ENCODE measurements at places on chromosomes 16 and 17.

DNA sequence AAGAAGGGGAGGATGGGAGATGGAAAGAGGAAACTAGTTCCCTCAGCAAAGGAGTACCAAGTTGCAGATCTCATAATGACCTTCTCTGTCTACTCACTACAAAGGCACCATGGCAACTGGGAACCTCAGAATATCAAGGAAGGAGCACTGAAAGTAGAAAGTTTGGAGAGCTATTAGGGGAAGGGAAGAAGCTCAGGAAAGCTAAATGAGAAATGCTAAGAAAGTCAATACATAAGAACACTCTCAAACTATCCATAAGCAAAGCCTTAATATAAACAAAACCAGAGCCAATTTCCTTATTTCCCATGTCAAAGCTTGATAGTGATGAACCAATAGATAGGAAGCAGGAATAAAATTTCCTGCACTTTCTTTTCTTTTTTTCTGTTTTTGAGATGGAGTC, 57.9 kb upstream of the C17orf78 start:
- no peak for DNase-seq

GRCh38 chr16:23407436-23408127, 45.4 kb downstream of the COG7 start:
- peak; percentile 80 for DNase-seq

GRCh38 chr16:22255335-22255734, 41.9 kb upstream of the POLR3E start:
- no peak for DNase-seq

- DNase-seq: no peak
Observed at GRCh38 chr17:17938388-17939107, 33.7 kb downstream of the TOM1L2 start.

GRCh38 chr16:25317732-25318316, 60.2 kb upstream of the ZKSCAN2 start:
- no peak for DNase-seq

DNA sequence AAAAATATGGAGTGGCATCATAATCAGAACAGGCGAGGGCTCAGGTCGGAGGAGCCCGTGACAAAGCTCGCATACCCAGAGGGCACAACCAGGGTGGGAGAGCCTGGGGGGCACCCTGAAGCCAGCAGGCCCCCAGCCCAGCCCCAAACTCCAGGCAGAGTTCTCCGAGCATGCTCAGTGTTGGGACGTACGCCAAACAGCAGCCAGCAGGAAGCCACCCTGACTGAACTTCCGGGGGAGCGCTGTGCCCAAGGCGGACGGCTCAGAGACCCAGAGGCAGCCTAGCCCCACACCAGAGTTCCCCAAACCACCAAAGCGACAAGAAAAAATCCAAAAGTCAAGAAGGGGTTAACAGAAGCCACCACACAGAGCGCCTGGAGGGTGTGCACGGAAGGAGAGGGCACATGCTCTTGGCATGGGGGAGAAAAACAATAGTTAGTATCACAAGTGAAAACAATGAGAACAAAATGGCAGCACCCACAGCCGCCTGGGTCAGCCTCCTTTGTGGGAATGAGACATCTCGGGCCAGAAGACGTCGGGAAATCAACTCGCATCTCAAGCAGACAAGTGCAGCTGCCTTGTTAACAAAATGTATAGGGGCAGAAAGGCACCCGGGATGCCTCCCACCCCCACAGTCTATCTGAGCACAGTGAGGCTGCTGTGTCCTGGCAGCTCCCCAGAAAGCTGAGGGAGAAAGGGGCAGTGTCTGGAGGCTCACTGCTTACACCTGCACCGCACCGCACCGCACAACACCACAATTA, 11.9 kb downstream of the EXOC7 start:
- DNase-seq: no peak

DNA sequence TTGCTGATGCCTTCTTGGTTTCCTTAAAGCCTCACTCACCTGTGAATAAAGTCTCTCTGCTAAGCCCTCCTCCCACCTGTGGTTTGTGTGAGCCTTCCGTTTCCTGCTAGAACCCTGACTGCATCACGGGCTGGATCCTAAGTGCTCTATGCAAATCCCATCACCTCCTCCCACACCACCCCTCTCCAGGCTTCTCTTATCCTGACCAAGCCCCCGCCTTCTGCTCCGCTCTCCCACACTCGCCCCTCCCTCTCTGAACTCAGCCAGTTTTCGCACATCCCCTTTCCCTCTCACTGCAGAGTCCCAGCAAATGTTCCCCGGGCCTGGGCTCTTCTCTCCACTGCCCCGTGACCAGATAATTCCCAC, 51.8 kb downstream of the PIMREG start:
- DNase-seq: no peak

DNA sequence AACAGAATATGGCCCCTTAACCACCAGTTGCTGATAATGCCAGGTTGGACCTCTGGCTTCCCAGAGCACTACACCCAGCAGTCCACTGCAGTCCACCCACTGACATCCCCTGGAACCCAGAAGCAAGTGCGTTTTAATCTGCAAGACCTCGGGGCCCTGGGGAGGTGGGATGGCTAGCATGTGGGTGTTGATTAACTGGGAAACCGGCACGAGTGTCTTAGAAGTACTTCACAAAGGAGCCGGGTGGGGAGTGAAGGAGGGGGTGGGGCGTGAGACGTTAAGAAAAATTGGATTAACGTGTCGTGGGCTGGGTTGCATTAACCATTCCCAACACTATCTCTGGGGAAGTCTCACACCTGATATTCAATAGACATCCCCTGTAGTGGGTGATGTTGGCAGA, 6.1 kb upstream of the HIC1 start:
- no peak for DNase-seq

GRCh38 chr17:45341533-45342158, 24.8 kb upstream of the MAP3K14 start:
- no peak for DNase-seq

GRCh38 chr16:89080196-89080853, 13.3 kb upstream of the ACSF3 start:
- no peak for DNase-seq

DNA sequence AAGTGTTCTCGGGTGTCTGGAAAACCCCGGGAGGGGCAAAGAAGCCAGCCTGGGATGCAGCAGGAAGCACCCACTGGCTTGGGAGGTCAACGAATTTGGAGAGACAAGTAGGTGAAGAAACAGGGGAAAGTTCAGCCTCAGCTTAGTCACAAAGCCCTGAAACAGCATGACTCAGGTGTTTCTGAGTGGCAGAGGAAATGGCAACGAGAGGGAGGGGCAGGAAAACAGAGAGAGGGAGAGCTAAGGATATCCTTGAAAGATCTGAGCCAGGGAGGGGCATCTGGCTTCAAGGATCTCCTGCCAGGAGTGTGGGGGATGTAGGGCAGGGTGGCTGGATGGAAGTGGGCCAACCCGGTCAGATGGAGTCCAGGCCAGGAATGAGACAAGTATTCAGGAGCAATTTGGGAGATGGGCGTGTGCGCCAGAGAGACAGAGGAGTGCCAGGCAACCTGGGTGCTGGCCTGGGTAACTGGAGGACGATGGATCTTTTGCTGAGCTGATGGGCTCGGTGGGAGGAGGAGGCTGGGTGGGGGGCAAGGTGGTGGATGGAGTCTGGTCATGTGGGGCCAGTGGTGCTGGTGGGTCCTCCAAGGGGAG, 27.2 kb downstream of the ABCC3 start:
- DNase-seq: peak; percentile 57

- DNase-seq: no peak
Observed at GRCh38 chr17:75032720-75033280, 14.0 kb downstream of the ATP5PD start.

DNA sequence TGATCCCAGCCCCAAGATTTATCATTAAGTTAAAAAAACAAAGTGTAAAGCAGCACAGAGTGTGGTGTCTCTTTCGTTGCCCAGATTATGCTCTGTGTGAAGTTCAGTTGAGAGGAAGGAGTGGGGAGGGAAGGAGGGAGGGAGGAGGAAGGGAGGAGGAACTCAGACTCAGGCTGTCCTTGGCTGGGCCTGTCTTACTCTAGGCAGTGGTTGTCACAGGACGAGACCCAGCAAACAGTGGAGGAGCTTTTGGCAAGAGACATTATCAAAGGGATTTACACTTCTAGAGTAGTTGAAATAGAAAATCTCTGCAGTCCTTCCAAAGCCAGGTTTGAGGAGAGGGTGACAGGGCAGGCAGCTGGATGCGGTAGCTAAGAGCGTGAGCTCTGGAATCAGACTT, 27.8 kb downstream of the KNOP1 start:
- no peak for DNase-seq

GRCh38 chr17:55564081-55564480, 52.8 kb upstream of the SMIM36 start:
- DNase-seq: no peak

DNA sequence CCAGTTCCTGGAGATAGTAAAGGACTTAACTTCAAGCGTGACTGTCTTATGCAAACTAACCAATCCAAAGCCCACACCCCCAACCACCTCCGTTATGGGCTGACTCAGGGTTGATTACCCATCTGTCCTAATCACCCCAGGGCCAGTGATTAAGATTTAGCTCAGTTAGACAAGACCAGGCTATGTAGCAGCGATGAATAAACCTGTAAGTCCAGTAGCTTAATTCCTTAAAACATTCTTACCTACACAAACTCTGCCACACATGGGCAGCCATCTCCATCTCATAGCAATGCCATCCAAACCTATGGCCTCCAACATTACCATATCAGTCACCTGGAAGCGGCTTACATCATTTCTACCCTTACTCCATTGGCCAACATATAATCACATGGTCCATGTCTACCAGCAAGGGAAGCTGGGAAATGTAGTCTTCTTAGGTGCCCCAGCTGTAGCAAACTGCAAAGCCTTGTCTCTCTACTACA, 266.7 kb downstream of the SHISA9 start:
- no peak for DNase-seq

DNA sequence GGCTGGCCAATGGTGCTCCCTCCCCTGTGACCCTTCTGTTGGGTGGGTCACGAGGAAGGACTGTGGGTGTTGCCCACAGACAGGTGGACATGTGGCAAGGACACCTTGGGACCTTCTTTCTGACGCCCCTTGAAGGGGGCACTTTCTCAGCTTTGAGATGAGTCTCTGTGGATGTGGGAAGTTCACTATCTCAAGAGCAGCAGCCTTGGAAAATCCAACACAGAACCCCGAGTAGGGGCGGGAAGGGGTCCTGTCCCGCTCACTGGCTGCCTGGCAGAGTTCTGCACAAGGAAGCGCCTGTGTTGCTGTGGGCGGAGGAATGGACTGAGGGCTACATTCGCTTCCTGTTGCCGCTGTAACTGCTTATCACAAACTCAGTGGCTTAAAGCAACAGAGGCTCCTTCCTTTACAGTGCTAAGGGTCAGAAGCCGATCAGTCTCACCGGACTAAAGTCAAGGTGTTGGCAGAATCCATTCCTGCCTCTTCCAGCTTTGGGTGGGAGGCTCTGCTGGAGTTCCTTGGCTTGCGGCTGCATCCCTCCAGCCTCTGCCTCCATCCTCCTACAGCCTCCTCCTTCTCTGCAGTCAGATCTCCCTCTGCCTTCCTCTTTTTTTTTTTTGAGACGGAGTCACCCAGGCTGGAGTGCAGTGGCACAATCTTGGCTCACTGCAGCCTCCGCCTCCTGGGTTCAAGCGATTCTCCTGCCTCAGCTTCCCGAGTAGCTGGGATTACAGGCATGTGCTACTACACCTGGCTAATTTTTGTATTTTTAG, 305.2 kb downstream of the SEC14L1 start:
- no peak for DNase-seq

GRCh38 chr16:55834049-55834448, 1.2 kb upstream of the CES1 start:
- no peak for DNase-seq

DNA sequence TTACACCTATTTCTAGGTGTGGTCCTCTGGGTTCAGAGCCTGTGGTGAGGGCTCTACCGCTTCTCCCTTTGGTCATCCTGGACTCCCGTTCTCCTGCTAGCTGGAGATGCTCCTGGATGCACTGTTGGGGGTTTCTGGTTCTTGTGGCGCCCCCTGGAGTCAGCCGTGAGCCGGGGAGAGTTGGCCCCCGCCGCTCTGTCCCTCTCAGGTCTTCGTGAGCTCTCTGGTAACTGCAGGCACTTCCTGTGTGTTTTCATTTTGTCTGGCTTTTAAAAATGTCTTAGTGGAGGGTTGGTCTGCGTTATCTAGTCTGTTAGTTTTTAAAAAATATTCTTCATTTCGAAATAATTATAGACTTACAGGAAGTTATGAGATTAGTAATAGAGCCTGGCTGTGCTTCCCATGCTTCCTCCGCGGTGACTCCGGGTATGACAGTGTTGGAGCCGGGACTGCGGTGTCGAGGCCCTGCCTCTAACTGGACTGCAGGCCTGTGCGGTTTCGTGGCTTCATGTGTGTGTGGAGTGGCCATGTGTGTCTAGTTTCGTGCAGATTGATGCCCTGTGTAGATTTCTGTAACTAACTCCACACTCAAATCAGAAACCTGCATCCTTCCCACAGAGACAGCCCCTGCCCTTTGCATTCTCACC, 78.0 kb upstream of the ZNF750 start:
- DNase-seq: no peak

DNA sequence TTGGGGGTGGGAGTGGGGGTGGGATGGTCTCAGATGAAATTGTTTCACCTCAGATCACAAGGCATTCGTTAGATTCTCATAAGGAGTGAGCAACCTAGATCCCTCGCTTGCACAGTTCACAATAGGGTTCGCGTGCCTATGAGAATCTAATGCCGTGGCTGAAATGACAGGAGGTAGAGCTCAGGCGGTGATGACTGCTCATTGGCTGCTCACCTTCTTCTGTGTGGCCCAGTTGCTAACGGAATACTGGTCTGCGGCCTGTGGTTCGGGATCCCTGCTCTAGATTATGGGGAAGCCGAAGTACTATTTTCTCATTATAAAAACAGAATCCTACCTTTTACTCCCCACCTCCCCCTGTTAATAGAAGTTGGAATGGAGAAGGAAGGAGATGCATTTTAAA, 18.9 kb downstream of the CLTC start:
- DNase-seq: peak; percentile 23

DNA sequence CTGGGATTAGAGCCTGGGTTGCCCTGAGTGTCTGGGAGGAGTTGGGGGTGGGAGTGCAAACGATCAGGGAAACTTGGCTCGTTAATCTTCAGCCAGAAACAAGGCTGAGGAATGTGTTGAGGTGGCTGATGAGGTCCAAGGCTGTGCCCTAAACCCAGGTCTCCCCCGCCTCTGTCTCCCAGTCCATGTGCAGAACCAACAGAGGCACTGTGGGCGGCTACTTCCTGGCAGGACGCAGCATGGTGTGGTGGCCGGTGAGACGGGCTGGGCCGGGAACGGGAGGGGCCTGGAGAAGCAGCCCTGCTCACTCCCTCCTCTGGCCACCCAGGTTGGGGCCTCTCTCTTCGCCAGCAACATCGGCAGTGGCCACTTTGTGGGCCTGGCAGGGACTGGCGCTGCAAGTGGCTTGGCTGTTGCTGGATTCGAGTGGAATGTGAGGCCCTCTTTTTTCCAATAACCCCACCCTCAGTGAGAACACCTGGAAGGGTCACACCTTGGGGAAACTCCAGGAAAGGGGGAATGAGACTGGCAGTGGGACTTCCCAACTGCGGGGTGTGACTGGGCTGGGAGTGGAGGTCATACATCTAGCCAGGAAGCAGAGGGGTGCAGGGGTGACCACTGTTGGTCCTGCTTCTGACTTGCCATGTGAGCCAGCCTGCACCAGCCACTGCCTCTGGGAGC, 1.7 kb downstream of the SLC5A2 start:
- DNase-seq: no peak

GRCh38 chr16:25013751-25014499, 1.2 kb downstream of the ARHGAP17 start:
- no peak for DNase-seq

All from cerebellum (tissue), 4 donors.